ENCODE measurements at places on chromosomes 7 and 10.

DNA sequence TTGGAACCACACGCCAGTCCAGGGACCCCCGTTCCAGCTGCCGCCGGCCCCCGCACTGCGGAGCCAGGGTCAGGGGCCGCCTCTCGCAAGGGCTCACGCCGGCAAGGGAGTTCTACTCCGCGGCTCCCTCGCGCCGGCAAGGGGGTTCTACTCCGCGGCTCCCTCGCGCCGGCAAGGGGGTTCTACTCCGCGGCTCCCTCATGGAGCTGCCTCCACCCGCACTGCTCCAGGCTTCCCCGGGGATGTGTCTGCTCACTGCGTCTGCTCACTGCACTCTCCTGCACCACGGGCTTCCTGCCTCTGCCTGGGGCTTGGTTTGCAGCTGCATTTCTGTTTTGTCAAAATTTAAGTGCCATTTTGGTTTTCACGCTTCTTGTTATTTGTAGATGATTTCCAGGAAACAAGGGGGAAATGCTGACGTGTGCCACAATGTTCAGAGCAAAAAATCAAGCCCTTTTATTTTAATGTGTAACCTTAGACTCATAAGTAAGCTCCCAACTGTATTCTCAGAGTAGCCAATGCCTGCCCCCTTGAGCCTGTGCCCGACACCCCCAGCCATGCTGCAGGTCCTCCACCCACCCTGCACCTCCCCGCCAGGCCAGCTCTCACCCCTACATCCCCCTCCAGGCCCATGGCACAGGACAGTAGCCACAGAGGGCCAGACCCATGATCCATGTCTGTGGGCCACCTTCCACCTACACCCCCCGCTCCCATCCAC, 246.2 kb downstream of the MAD1L1 start:
- DNase-seq = no peak

DNA sequence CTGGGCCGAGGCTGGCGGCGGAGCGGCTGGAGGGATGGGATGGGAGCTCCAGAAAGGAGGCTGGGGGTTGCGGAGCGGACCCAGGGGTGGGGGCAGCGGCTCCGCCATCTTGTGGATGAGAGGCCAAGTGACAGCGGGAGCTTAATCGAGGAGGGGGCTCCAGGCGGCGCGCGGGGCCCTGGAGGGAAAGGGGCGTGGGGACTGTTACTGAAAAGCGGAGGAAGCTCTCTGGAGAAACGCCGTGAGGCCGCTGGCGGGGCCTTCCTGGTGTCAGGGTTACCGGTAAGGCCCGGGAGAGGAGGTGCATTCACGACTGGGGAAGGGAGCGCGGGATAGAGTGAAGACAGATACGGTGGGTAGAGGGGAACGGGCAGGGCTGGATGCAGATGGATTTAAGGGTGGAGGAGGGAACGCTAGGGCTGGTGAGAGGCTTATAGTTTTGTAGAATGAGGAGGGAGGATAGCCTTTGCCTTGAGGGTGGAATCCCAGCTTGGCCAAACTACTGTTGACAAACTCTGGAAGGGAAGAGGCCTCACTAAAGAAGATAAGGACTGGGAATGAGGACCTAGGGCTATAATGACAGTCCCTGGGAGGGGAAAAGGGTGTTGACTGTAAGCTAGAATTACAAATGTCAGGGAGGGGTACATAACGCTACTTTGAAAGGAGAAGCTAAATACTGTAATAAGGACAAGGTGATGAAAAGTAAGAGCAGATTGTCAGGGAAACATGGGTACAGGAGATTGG, 535 bp downstream of the BTRC start:
- peak; percentile 77 for DNase-seq

DNA sequence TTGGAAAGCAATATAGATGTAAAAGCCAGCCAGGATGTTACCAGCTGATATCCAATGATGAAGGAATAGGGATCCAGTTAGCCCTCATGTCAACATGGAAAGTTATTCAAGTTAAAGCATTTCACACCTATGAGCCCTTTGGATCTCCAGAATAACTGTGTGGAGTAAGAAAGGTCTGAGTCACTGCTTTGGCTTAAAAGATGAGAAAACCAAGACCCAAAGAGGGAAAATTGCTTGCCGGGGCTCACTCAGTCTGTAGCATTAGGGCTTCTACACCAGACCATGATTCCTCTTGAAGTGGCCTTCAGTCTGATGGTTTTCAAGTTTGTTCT, 12.6 kb downstream of the LSM5 start:
- no peak for DNase-seq

GRCh38 chr7:130875-131780, 61.2 kb upstream of the FAM20C start:
- no peak for DNase-seq

- no peak for DNase-seq
Observed at GRCh38 chr7:93980744-93981479, 23.2 kb downstream of the BET1 start.

GRCh38 chr7:7793921-7794320, 75.5 kb upstream of the RPA3 start:
- DNase-seq = no peak

DNA sequence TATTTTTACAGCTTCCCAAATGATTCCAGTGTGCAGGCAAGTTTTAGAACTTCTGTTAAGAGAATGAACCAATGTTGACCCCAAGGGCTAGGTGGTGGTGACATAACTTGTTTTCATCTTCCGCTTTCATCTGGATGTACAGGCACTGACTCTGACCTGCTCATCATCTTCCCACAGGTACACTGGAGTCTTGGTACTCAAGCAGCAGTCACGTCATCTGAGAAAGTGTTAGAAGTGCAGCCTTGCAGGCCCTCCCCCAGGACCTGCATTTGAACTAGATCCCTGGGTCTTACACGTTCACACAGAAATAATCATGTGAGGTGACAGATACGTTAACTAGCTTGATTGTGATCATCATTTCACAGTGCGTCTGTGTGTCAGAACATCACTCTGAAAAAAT, 212.2 kb downstream of the CELF2 start:
- no peak for DNase-seq

DNA sequence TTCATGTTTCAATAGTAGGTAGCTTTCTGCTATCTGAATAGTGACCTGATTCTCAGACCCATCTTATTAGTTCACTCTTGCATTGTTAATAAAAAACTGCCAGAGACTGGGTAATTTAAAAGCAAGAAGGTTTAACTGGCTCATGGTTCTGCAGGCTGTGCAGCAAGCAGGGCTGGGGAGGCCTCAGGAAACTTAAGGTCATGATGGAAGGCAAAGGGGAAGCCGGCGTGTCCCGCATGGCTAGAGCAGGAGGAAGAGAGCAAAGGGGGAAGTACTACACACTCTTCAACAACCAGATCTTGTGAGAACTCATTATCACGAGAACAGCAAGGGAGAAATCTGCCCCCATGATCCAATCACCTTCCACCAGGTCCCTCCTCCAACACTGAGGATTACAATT, 185.2 kb upstream of the PITRM1 start:
- no peak for DNase-seq

GRCh38 chr10:5416981-5417380, 4.6 kb downstream of the NET1 start:
- no peak for DNase-seq
